Neural crest cell (in vitro differentiated cells): ENCODE measurements at places on chromosomes 4 and X.

DNA sequence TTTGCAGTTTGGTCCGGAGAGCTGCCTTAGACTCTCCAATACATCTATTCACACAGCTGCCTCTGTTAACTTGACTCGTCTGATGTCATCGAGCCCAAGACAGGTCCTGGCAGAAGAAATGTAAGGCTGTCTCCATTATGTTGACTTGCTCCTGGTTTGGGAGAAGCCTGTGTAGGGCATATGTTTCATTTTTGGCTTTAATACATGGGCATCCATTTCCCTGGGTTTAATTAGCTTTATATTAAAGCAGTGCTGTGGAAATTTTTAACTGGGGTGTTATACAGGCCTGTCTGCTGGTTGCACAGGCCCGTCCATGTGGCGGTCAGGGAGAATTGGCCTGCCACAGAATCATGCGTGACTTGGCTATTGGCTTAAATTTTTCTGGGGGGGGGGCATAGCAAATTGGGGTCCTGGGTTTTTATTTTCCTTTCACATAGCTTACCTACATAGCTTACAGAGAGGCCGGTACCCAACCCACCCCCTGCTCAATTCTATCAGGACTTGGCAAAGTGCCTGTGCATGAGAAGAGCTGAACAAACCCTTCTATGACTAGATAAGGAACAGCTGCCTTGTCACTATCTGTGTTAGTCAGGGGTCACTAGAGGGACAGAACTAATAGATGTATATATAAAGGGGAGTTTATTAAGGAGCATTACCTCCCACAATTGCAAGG, 123.5 kb upstream of the WDR1 start:
- DNase-seq: no peak

DNA sequence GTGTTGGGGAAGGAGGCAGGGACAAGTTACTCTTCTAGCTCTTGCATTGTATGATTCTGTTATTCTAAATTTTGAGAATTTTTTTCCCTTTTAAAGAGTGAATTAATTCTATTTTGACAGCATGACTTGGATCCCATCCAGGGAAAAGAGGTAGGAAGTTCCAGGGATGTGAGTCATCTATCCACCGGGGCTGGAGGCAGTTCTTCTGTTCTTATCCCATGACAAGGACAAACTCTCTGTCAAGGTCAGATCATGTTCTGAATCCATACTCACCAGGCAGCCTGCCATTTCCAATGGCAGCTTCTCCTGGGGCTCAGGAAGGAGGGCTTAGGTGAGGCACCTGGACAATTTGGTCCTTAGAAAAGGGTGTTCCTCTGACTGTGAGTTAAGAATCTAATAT, 132.0 kb upstream of the MED14 start:
- no peak for DNase-seq

- DNase-seq: no peak
These were observed 1.2 kb downstream of the DYNLT3 start for GRCh38 chrX:37846141-37846540.

- no peak for DNase-seq
These were observed 33.9 kb downstream of the PDK3 start for GRCh38 chrX:24498975-24499374.

- DNase-seq: no peak
These were observed 350.8 kb upstream of the KLF3 start for GRCh38 chr4:38313175-38313574.

DNA sequence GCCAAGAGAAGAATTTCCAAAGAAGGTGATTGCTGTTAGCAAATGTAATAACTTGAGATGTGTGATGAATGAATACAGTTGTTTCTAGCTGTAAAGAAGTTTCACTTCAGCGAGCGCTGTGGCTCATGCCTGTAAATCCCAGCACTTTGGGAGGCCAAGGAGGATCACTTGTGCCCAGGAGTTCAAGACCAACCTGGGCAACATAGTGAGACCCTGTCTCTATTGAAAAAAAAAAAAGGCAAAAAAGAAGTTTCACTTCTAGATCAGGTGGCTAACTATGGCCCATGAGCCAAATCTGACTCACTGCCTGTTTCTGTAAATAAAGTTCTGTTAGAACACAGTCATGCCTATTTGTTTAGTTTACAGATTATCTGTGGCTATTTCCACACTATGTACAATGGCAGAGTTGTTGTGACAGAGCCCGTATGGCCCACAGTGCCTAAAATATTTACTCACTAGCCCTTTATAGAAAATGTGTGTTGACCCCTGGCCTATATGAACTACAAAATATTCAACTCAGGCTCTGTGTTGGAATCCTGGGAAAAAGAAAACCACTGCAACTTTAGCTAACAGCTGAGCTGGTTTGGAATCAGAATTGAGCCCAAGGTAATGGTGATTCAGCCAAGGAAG, 54.1 kb upstream of the PRPS1 start:
- no peak for DNase-seq

- DNase-seq: no peak
These were observed 38.7 kb downstream of the GABRA4 start for GRCh38 chr4:46954643-46955042.

DNA sequence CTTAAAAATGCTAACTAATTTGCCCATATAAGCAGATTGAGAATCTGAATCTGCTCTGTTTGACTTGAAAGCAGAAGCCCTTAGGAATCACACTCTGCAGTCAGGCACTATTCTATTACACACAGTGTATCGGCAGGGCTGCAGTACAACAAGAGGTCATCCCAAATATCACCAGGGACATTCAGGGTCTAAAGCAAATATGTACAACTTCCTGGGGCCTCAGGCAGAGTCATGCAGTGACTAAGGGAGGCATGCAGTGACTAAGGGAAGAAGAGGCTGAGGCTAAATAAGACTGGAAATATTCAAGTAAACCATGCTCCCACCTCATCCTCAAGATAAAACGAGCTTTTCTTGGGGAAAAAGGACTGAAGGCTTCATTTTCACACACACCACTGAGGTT, 20.9 kb downstream of the MAPK10 start:
- no peak for DNase-seq

DNA sequence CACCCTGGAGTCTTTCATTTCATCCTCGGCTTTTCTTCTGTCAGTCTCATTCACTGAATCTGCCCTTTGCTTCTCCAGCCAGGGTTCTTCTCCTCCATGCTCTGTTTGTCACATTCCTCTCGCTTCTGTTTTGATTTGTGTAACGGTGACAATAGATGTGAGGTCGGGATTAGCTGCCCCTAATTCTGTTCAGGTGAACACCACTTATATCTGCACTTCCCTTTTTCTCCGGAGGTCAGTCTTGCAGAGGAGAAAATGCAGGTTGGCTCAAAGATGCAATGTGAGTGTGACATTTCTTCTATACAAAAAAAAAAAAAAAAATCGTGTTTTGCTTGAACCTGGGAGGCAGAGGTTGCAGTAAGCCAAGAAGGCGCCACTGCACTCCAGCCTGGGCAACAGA, 262.9 kb downstream of the ASMT start:
- DNase-seq: no peak

GRCh38 chr4:6556263-6556662, 18.7 kb upstream of the MAN2B2 start:
- DNase-seq: no peak

- no peak for DNase-seq
These were observed 68.3 kb downstream of the AFF2 start for GRCh38 chrX:148568763-148569162.

DNA sequence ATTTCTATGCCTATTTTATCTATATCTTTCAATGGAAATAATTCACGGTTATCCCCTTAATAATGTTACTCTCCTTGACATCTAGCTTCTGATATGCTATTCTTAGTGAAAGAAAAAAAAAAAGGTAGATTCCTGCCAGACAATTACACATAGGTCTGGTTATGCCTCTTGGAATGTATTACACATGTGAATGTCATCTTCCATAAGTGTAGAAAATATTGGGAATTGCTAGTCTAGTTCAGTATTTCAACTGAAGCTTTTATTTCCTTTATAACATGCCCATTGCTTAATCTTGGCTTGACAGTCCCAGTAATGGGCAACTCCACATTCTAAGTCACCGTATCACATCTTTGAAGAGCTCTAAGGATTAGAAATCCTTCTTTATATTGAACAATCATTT, 25.4 kb upstream of the PPP1R2C start:
- DNase-seq: no peak

GRCh38 chrX:126064901-126065541, 101.1 kb downstream of the DCAF12L2 start:
- DNase-seq: no peak

DNA sequence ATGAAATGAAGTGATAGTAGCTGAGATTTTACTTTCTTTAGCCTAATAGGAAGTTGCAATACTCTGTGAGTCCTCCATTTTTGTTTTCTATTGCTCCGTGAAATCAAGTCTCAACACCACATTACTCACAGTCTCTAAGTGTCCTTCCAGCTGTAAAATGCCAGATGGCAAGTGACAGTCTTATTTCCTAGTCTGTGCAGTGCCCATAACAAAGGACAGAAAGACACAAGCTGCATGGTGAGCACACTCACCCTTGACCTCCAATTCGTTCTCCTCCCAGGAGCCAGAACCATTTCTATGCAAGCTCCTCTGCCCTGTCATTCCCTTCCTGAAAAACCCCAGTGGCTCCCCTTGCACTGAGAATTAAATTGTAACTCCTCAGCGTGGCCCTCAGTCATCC, 101.6 kb downstream of the PARM1 start:
- no peak for DNase-seq

- DNase-seq: peak; percentile 41
These were observed 737 bp downstream of the FGF2 start for GRCh38 chr4:122827258-122827878.

DNA sequence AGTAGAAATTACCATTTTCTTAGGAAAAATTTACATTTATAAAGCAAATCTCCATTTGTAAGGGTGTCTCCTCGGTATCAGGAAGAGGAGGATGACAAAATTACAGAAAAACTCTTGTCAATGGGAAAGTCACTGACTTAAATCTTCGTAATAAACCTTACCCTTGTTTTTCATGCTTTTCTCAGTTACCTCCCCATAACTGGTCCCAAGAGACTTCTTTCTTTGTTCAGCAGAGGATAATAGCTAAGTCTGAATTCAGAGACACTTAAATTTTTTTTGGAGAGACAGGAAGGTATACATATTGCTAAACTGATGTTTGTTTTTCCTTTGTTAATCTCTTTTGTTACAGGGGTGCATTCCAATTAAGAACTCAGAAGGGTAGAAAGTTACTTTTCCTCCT, 125.5 kb upstream of the JADE1 start:
- DNase-seq: no peak

- no peak for DNase-seq
These were observed 38.1 kb downstream of the PNPLA4 start for GRCh38 chrX:7889135-7889534.

DNA sequence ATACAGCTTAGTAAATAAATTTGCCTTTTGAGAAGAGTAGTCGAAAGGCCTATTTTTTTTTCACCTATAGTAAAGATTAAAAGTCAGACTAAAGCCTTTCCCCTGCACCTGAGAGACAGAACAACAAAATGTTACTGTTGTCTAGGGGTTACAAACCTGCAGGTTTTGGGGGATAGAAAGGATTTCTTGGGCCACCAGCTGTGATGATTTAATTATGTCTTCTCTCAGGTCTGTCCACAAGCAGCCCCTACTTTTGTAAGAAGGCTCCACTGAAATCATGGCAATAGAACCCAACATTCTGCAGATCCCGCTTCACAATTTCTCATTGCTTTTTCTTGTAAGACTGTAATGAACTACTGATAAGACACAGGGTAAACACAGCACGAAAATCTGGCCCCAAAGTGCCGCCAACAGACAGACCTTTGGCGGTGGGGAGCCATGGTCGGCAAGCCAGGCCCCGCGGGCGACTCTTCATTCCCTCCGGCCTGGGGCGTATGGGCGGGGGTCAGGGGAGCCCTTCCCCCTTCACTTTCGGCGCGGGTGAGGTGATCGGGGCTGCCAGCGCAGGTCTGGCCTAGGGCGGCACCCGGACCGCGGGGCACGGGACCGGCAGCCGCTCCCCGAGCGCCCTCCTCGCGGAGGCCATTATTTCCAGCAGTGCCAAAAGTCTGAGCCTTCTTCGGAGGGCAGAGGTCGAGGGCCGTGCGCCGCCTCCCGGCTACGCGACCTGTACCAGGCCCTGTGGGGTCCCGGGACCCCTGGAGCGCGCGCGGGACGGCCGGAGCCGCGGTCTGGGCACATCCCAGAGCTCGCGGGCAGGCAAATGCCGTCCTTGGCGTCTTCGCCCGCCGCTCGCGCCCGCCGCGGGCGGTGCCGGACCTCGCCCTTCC, 812 bp upstream of the KDM6A start:
- DNase-seq: no peak

GRCh38 chrX:5337160-5337559, 891.5 kb downstream of the NLGN4X start:
- DNase-seq: no peak

DNA sequence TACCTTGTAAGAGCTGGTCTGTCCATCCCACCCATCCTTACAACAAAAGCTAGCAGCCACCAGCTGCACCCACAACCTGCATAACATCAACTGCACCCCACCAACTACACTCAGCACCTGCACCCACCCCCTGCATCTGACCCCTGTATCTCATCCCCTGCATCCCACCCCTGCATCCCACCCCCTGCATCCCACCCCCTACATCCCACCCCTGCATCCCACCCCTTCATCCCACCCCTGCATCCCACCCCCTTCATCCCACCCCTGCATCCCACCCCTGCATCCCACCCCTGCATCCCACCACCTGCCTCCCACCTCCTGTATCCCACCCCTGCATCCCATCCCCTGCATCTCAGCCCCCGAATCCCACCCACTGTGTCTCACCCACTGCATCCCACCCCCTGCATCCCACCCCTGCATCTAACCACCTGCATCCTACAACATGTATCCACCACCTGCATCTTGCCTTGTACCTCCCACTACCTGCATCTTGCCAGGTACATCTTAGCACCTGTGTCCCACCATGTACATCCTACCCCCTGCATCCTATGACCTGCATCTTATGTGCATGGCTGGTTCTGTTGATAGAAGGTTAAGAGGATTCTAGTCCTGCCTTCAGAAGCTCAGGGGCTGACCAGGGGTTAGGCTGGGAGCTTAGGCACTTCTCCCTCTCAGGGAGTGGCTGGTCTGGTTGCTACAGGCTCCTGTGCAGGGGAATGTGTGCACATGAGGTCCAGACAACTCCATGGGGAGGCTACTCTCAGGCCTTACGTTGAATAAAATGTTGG, 9.4 kb downstream of the TMEM271 start:
- DNase-seq: no peak
